ENCODE measurements at places on chromosomes 1 and 21.

- no peak for DNase-seq
Observed at GRCh38 chr1:12415038-12415466, 185.2 kb downstream of the VPS13D start.

DNA sequence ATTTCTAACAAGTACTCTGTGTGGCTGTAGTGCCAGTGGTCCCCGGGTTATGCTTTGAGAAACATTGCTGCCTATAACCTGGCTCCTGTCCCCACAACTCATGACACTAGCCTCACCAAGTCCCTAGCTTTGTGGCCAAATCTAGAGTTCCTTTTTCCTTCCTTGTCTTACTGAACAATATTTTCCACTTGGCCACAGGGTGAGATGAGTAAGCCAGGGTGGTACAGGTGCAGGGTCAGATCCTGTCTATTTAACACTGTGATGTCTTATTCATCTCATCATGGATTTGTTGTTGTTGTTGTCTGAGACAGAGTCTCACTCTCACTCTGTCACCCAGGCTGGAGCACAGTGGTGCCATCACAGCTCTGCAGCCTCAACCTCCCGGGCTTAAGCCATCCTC lies 18.6 kb downstream of the ARMH1 start:
- DNase-seq, result no peak

- DNase-seq, result no peak
Observed at GRCh38 chr1:56150441-56151215, 428.7 kb downstream of the PLPP3 start.

DNA sequence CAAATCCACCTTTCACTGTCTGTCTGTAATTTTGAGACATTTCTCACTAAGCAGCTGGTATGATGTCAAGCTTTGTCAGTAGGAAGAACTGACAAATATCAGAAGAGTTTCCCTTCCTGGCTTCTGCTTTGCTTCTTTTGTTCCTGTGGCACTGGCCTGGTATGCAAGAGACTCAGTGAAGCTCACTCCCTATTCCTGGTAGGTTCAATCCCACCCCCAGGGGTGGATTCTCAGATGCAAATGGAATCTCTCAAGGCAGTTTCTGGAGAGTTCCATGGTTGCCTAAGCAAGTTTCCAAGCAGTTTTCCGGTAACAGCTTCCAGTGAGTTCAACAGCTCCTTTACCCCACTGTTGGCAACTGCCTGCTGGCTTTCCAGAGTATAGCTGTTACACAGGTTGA lies 683.4 kb downstream of the PTPRC start:
- peak; percentile 10 for DNase-seq

DNA sequence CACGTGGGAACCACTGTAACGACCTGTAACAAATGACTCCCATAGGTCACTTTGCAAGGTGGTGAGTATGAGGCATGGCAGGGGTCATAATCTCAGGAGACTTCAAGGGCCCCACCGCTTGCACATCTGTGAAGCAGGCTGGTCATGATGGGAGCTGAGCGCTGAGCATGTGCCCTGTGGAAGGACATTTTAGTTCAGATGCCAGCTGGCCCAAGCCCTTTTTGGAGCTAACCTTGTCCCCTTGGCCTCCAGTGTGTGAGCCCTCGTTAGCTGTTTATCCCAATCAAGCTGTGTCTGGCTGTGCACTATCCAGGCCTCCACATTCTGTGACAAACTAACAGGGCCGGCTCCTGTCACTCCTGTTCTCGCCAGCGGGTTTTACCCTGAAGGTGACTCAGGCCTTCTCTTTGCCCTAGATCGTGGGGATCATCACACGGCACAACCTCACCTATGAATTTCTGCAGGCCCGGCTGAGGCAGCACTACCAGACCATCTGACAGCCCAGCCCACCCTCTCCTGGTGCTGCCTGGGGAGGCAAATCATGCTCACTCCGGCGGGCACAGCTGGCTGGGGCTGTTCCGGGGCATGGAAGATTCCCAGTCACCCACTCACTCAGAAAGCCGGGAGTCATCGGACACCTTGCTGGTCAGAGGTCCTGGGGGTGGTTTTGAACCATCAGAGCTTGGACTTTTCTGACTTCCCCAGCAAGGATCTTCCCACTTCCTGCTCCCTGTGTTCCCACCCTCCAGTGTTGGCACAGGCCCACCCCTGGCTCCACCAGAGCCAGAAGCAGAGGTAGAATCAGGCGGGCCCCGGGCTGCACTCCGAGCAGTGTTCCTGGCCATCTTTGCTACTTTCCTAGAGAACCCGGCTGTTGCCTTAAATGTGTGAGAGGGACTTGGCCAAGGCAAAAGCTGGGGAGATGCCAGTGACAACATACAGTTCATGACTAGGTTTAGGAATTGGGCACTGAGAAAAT lies 7.6 kb downstream of the NPPA start:
- no peak for DNase-seq

DNA sequence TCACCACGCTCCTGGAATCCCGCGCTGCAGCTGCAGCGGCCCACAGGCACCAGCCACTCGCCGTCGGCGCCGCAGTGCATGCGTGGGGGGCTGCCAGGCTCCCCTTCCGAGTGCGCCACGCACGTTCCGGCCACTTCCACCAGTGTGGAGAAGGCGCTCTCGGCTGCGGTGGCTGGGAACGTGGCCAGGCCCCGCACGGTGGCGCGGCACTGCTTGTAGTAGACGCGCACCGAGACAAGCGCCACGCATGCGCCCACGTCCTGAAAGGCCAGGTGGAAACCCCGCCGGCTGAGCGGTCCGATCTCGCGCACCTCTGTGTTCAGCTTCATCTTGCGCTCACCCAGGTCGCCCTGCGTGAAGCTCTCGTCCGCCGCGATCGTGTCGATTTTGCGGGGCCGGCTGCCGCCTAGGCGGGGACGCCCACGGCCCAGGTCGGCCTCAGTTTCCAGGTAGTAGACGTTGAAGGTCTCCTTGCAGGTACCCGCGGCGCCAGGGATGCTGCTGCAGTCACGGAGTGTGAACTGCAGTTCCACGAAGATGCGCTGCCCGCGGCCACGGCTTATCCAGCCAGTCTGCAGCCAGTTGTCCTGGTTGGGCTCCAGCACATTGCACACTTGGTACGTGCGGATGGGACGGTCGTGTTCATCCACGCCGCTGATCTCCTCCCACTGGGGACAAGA lies 3.4 kb downstream of the EPHA10 start:
- DNase-seq, result no peak

- no peak for DNase-seq
Observed at GRCh38 chr1:185151215-185151614, 5.5 kb downstream of the TRMT1L start.

DNA sequence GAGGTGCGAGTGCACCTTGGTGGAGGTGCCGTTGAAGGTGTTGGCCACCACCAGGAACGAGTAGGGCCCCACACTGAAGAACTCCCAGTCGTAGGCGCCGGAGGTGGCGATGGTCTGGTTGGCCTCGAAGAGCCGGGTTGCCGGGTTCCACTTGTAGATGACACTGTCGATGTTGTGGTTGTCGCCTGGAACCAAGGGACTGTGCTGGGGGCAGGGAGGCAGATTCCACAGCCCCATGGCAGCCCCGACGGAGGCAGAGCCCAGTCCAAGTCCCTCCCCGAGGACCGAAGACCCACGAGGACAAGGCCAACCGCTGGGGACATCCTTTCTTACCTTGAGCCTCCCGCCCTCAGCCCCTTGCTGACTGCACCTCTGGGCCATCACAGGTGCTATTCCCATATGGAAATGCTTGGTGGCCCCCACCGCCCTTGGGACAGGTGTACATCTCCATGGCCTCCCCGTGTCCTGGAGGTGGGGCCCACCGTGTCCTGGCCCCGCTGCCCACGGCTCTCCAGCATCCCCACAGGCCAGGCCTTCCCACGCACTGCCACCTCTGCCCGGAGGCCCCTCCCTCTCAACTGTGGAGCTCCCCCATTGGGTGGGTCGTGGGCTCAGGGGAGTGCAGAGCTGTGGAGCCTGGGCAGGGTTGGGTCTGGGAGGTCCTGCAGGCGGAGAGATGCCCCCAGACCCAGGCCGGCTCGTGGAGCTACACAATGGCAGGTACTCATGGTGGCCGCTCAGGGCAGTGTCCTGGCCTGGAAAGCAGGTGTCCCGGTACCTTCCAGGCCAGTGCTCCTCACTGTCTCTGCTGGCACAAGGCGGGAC lies 17.9 kb downstream of the KRTAP10-1 start:
- no peak for DNase-seq

- DNase-seq, result peak; percentile 60
Observed at GRCh38 chr1:223500560-223501425, 107.6 kb downstream of the CCDC185 start.

- DNase-seq, result no peak
Observed at GRCh38 chr1:205353191-205353590, 3.5 kb downstream of the KLHDC8A start.

DNA sequence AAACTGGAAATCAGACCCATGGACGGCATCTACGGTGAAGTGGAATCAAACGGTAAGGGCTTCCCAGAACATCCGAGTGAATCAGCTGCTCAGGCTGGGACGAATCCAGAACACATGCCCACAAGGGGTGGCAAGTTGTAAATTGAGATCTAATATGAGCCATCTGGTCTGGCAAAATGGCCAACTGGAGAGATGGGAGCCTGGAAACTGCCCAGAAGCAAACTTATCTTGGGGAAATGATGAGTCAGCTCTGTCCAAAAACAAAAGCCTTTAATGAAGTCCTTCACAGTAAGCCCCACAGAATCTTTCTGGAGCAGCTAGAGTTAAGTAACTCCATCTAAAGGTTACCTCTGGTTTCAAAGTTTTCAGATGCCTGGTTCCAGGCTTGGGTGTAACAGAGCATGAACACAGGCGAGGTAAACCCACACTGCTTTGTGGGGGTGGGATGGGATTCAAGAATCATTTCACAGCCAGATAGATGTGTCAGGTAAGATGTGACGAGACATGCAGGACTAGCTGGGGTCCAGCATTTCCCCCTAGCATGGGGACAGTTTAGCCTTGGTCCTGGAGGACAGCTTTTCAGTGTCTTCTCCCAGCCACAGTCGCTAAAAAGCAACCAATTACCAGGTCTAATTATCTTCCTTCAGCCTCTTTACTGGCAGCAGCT lies 10.5 kb upstream of the SRP9 start:
- DNase-seq, result no peak

DNA sequence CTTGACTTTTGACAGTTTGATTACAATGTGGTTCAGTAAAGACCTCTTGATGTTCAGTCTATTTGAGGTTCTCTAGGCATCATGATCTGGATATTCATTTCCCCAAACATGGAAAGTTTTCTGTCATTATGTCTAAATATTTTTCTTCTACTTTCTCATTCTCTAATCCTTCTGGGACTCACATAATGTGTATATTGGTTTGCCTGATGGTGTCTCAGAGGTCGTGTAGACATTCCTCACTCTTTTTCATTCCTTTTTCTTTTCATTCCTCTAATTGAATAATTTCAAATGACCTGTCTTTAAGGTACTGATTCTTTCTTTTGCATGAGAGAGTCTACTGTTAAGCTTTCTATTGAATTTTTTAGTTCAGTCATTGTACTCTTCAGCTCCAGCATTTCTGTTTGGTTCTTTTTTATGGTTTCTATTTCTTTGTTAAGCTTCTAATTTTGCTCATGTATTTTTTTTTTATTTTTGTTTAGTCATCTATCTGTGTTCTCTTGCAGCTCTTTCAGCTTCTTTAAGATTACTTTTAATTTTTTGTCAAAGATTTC lies 158.4 kb downstream of the GDAP2 start:
- DNase-seq, result no peak

GRCh38 chr21:35635261-35635660 lies 425.1 kb downstream of the SETD4 start:
- no peak for DNase-seq

DNA sequence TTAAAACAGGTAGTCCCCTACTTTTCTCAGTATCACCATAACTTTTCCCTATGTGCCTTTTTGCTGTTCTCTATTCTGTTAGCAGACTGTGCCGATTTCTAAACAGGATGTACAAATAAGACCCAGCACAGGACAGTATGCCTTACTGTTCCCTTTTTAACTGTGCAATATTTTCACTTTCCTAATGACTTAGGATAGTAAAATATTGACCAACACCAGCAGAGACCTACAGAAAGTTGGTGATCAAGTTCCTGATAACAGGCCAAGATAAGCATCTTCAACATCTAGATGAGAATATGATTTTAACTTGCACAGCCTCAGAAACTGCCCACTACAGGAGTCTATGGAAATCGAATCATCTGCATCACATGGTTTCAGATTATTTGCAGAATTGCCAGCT lies 42.0 kb downstream of the ADSS2 start:
- no peak for DNase-seq

DNA sequence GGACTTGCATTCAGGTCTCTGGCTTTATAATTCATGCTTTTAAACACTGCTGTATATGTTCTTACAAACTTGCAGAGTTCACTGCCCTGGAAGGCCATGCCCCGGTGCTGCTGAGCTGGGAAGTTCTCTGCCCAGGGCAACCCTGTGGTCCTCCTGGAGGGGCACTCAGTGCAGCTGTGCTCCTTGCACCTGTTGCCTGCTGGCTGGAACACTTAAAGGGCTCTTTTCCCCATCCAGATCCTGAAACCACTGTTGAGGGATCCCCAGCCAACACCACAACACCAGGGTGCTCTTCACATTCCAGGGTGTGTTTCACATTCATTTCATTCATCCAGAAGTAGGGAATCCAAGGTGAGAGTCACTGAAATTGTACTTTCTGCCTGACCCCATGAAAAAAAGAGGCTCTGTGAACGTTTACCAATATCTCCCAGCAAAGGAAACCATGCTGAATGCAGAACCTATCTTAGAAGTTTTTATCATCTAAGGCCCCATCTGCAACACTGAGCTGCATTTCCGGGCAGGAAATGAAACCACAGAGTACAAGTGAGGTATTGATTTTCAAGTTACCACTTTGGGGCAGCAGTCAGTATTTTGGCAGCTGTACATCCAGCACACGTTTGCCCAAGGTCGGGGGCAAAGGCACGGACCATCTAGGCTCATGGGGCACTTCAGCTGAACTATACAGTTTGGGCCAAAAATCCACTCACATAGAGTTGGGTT lies 16.4 kb upstream of the KIAA0040 start:
- DNase-seq, result no peak
